Caki2 (cell line): ENCODE measurements at places on chromosomes 5 and 9. TPM values are rescaled to one million over a fixed set of nuclear protein-coding genes. Genes with fewer than 3 reads are reported as not detected.

Gene SLC35D2
- total RNA-seq, result 16.4 and 28.2 TPM in 2 replicates

DNA sequence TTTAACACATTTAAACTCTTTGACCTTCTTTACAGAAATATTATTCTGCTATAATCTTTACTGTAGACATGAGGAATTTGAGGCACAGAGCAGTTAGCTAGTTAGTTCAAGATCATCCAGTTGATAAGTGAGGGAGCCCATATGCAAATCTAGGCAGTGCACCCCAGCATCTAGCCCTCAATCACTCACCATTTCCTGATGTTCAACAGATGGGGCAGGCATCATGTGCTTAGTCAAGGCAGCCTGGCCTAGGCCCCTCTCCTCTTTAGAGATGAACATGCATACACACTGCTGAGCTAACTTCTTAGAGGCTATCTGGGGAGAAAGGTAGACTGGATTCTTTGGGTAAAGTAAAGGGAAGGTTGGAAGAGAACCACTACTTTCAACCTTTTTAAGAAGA, 206.8 kb upstream of the SLC24A2 start:
- DNase-seq, result no peak

DNA sequence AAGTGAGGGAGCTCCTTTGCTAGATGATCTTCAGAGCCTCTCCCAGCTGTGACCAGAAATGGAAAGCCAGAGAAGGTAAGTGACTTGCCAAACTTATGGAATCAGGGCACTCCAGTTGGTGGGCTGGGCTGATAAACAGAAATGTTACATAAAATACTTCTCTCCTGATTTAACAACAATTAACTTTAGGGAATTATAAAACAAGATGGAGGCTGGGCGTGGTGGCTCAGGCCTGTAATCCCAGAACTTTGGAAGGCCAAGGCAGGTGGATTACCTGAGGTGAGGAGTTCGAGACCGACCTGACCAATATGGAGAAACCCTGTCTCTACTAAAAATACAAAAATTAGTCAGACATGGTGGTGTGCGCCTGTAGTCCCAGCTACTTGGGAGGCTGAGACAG, 899 bp upstream of the MED10 start:
- no peak for DNase-seq

GRCh38 chr5:144093868-144094267, 76.6 kb downstream of the YIPF5 start:
- DNase-seq, result no peak

DNA sequence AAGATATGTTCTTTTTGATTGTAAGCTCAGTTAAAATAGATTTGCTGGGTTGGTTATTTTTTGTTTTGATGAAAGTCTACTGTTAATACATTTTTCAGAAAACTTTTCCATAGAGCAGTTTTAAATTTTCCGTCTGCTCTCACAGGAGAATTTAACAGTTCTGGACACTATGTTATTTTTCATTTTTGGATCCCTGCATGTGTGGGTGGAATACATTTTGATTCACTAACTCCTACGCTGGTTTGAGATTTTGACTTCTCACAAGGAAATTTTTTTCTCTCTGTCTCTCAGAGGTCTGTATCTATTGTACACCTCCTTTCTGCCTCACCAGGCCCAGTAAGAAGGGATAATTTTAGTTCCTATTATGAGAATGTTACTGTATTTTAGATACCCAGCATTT, 502.4 kb downstream of the CDH10 start:
- no peak for DNase-seq
